ENCODE measurements at places on chromosomes 3 and 15.

- no peak for DNase-seq
Observed at GRCh38 chr15:98838387-98839259, 169.0 kb downstream of the PGPEP1L start.

GRCh38 chr3:193744822-193745684 is 152.0 kb downstream of the OPA1 start:
- no peak for DNase-seq

- DNase-seq = no peak
Observed at GRCh38 chr3:33170531-33170930, 48.1 kb downstream of the SUSD5 start.

DNA sequence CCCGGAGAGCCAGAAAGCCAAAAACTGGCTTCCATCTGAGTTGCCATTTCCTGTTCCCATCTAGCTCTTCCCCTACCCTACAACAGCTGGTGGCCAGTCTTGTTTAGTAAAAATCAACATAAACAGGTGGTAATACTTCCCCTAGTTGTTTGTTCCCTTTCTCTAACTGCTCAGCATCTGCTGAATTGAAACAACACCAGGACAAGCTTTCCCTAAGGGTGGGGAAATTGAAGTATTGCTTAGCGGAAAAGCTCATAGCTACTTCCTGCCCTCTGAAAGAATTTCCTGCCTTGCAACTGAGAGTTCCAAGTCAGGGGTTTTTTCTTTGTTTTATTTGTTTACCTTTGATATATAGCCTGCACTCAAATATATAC is 66.8 kb downstream of the HMG20A start:
- no peak for DNase-seq

DNA sequence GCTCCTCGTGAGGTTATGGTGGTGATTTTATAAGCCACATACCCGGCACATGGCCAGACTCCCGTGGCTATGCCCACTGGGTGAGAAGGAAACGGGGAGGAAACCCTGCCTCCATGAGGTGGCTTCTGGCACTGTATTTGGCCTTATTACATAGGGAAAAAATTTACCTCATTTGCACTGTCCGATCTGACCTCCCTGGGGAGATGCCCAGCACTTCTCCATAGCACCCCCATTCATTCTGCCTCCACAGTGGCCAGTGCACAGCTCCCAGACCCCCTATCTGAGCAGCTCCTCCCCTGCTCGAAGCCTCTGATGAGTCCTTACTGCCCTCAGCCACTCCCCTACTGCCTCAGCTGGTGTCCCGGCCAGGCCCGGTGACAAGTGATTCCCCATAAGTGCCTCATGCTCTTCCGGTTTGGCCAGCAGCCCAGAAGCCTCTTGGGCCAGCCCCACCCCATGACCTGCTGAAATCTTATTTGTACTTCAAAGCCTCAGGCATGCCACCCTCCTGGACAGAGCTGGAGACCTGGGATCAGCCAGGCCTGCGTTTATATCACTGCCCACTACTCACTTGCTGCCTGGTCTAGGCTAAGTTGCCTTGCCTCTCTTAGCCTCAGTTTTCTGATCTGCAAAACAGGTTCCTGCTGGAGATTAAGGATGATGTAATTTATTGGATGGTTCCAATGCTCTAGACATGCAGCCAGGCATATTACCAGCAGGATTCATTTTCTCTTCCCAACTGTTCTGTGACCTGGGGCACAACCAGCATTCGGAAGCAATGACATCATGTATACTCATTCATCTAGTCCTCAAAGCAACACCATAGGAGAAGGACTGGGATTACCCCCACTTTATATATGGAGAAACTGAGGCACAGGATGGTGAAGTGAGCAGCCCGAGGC is 30.6 kb upstream of the SLC6A6 start:
- peak; percentile 60 for DNase-seq

- DNase-seq = no peak
Observed at GRCh38 chr3:105254154-105254553, 112.6 kb upstream of the ALCAM start.

- DNase-seq = no peak
Observed at GRCh38 chr3:189625572-189625971, 5.6 kb upstream of the TP63 start.

- no peak for DNase-seq
Observed at GRCh38 chr15:91496754-91497691, 356.5 kb upstream of the SLCO3A1 start.

DNA sequence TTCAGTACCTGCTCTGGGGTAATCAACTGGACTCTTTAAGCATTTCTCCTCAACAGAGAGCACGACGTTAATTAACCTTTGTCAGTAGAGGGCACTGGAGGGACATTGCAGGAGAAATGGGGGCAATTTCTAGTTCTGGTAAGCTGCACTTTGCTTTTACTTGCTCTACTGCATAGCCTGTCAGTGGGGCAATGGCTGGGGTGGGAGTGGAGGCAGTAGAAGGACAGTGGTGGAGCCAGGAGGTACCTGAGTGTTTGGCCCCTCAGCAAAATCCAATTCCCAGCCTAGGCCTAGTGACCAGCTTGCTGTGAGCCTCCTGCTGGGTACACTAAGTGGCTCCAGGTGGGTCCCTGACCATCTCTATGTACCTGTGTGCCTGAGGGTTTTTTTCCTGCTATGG is 18.3 kb upstream of the MED12L start:
- peak; percentile 77 for DNase-seq

GRCh38 chr15:51255533-51255932 is 82.9 kb downstream of the CYP19A1 start:
- no peak for DNase-seq

All from Kasumi-1 (cell line).